A172 (cell line): ENCODE measurements at places on chromosomes 7 and 10. TPM values are rescaled to one million over a fixed set of nuclear protein-coding genes. Genes with fewer than 3 reads are reported as not detected.

The MYOF gene
- 285 and 317 TPM in 2 replicates for total RNA-seq

The CTAGE8 gene
- not detected in 2 replicates for total RNA-seq

The IKZF1 gene
- not detected in 2 replicates for total RNA-seq

The SFRP5 gene
- not detected in 2 replicates for total RNA-seq

The FAM25C gene
- not detected in 2 replicates for total RNA-seq

The ZFAND2A gene
- total RNA-seq = 57.3 and 70.3 TPM in 2 replicates

The CACNB2 gene
- total RNA-seq = 0.02 TPM in 1 of 2 replicates, not detected in the other

The PAPOLB gene
- total RNA-seq = not detected in 2 replicates
